Stomach (tissue), 19 donors: ENCODE measurements at places on chromosomes 5 and 9. TPM values are rescaled to one million over a fixed set of nuclear protein-coding genes. Genes with fewer than 3 reads are reported as not detected.

Gene MARCHF6
- 62.8 TPM for polyA plus RNA-seq

DNA sequence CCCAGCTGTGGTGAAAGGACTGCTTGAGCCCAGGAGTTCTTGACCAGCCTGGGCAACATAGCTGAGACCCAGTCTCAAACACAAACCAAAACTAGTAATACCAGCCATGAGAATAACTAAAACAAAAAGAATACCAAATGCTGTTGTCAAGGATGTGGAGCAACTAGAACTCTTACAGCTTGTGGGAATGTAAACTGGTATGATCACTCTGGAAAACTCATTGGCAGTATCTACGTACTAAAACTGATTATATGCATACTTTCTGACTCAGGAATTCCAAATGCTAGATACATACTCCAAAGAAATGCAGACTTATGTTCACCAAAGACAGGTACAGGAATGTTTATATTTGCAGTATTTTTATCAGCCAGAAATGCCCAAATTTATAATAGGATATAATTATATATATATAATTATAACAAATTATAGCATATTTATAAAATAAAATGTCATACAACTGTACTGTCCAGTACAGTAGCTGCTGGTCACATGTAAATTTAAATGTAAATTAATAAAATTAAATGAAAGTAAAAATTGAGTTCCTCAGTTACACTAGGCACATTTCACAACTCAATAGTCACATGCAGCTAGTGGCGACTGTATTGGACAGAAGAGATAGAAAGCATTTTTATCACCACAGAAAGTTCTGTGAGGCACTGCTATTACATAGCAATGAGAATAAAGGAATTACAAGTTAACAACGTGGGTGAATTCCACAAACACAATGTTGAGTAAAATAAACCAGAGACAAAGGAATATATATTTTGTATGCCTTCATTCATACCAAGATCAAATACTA lies 118.5 kb downstream of the GNAQ start:
- H3K4me3 ChIP-seq, result no peak overlapping the region
- no peaks in the 10 kb centered on the region for H3K36me3 ChIP-seq
- peaks cover 65% of the 10 kb centered on the region for H3K4me1 ChIP-seq
- DNase-seq, result no peak
- no peak overlapping the region for H3K27ac ChIP-seq

DNA sequence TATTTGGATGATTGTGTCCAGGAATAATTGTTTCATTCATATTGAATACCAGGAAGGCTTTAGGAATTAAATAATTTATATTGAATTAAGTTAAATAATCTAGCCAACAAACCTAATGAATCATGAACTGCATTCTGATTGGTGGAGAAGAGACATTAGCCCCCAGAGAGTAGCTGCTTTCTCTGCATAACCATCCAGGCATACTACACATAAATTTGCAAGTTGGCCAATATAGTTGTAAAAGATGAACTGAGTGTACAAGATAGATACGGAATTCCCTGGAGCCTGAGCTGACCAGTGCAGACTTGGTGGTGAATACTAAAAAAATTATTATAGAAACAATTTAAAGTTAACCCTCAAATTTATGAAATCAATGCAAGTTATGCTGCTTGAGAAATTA lies 311.8 kb upstream of the KIF2A start:
- no peak overlapping the region for H3K4me3 ChIP-seq
- no peak for DNase-seq
- no peaks in the 10 kb centered on the region for H3K27me3 ChIP-seq
- no peaks in the 10 kb centered on the region for H3K36me3 ChIP-seq
- H3K27ac ChIP-seq, result no peak overlapping the region

GRCh38 chr9:123460091-123460490 lies 104.1 kb downstream of the CRB2 start:
- no peak overlapping the region for H3K4me3 ChIP-seq
- no peak overlapping the region for H3K27ac ChIP-seq
- no peak for DNase-seq
- H3K36me3 ChIP-seq, result peaks cover 22% of the 10 kb centered on the region
- no peaks in the 10 kb centered on the region for H3K27me3 ChIP-seq

DNA sequence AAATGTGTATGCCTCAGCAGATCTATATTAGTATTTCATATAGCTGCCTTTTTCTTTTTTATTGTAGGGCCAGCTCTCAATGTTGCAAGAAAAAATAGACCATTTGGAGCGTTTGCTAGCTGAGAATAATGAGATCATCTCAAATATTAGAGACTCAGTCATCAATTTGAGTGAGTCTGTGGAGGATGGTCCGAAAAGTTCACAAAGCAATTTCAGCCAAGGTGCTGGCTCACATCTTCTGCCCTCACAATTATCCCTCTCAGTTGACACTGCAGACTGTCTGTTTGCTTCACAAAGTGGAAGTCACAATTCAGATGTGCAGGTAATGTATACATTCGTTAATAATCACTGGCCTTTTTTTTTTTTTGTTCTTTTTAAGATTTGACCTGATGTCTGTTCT lies 23.7 kb downstream of the MAN2A1 start:
- H3K27ac ChIP-seq, result no peak overlapping the region
- H3K4me1 ChIP-seq, result peaks cover 11% of the 10 kb centered on the region
- no peak overlapping the region for H3K4me3 ChIP-seq
- H3K27me3 ChIP-seq, result no peaks in the 10 kb centered on the region

DNA sequence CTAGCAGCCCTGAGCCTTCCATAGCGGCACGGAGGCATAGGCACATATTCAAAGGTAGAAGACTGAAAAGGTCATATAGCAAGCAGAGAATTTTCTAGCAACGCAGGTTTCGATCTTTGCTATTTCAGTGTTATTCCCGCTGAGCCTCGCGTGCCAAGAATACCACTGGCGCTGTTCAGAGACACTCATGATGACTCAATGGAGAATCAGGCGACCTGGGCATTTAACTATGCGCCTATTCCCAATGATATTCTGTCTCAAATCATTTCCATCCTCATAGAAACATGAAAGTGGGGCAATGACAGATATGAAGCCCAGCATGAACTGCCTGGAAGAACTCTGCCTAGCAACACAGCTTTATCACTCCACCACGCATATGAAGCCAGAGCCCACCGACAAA lies 59.9 kb downstream of the EFNA5 start:
- no peaks in the 10 kb centered on the region for H3K4me1 ChIP-seq
- no peaks in the 10 kb centered on the region for H3K27me3 ChIP-seq
- DNase-seq, result no peak
- no peak overlapping the region for H3K4me3 ChIP-seq
- no peaks in the 10 kb centered on the region for H3K36me3 ChIP-seq

DNA sequence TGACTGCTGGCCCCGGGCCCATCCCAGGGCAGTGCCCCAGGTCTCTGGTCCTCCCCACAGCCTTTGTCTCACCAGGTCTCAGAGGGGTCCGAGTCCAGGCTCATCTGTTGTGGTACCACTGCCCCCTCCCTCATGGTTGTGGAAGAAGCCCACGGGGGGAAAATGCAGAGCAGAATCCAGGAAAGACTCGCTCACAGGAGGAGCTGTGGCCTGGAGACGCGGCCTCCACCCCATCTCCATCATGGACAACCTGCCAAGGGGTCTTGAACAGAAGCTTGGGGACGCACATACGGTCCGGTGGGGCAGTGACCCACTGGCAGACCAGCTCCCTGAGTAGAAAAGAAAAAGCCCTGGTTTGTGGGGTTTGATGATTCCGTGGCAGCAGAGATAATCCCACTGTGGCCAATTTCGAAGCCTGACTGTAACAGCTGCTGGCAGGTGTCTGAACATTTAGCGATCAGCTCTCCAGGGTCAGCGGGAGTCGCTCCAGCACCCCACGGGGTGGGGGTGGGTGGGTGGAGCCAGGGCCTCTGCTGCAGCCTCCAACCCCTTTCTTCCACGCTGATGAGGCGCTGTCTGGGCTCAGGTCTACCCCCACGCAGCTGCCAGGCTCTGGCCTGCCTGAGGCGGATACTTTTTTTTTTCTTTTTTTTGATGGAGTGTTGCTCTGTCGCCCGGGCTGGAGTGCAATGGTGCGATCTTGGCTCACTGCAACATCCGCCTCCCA lies 1.9 kb upstream of the GRIN1 start:
- no peak overlapping the region for H3K27ac ChIP-seq
- H3K36me3 ChIP-seq, result no peaks in the 10 kb centered on the region
- H3K4me1 ChIP-seq, result peaks cover 10% of the 10 kb centered on the region
- peaks cover 98% of the 10 kb centered on the region for H3K27me3 ChIP-seq
- DNase-seq, result no peak
- H3K4me3 ChIP-seq, result no peak overlapping the region

GRCh38 chr9:116491219-116491618 lies 195.9 kb upstream of the TRIM32 start:
- no peaks in the 10 kb centered on the region for H3K27me3 ChIP-seq
- H3K4me3 ChIP-seq, result no peak overlapping the region
- no peak overlapping the region for H3K27ac ChIP-seq
- no peaks in the 10 kb centered on the region for H3K36me3 ChIP-seq
- no peaks in the 10 kb centered on the region for H3K4me1 ChIP-seq

DNA sequence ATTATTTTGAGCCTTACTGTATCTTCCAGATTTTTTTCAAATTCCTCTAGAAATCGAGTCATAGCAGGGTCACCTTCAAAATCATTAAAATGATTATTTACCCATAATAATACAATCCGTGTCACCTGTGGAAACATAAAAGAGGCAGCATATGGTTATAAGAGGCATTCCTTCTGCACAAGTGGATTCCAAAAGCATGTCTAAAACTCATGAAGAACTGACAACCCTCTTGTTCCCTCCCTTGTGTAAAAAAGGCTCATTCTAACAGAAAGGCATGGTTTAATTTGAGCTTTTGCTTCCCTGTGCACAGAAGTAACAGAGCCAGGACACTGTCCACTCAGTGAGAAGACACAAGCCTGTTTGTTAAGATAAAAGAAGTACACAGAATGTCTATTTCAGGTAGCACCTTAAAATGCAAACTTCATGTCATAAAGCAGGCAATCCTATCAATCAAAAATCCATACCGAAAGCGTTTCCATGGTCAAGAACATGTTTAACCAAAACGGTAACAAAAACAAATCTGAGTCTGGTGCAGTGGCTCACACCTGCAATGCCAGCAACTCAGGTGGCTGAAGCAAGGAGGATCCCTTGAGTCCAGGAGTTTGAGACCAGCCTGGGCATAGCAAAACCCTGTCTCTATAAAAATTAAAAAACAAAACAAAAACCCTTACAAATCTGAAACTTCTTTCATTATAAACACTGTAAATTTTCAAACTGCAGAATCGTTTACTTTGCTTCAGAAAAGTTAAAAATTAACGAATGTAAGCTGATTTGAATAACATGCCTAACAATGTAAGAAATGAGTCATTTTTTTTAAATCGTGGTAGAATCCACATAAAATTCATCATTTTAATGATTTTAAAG lies 139.3 kb downstream of the RAPGEF6 start:
- H3K27ac ChIP-seq, result no peak overlapping the region
- peaks cover 67% of the 10 kb centered on the region for H3K36me3 ChIP-seq
- H3K4me3 ChIP-seq, result no peak overlapping the region
- no peaks in the 10 kb centered on the region for H3K4me1 ChIP-seq
- DNase-seq, result no peak

DNA sequence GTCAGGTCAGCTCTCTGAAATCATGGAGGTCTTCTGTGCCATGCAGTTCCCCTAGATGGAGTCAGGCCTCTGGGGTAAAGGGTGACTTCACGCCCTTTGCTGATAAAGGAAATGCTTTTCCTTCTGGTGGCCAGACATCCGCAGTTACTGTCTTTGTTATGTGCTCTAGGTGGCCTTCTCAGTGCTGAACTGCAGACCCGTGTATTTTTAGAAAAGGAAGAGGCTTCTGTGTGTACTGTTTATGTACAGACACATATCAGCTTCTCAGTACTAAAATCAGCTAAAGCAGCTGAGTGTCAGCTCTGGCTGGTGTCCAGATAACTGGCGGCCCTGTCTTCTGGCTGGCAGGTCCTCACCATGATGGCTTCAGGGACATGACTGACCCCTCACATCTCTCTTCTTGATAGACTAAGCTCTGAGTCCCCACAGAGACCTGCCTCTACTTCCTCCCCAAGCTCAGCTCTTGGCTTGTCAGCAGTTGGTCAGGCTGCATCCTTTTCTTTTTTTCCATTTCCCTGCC lies 75.3 kb downstream of the ARHGAP26 start:
- H3K27ac ChIP-seq, result peak overlapping the region; percentile 72
- H3K4me3 ChIP-seq, result no peak overlapping the region
- H3K36me3 ChIP-seq, result no peaks in the 10 kb centered on the region
- peaks cover 39% of the 10 kb centered on the region for H3K4me1 ChIP-seq
- peak; percentile 48 for DNase-seq

- H3K27me3 ChIP-seq, result no peaks in the 10 kb centered on the region
- H3K27ac ChIP-seq, result no peak overlapping the region
- no peak overlapping the region for H3K4me3 ChIP-seq
- DNase-seq, result no peak
- no peaks in the 10 kb centered on the region for H3K36me3 ChIP-seq
Measured at GRCh38 chr5:37715361-37715760, 124.5 kb downstream of the GDNF start.

GRCh38 chr5:8457187-8458037 lies 588.5 kb downstream of the MTRR start:
- peaks cover 24% of the 10 kb centered on the region for H3K4me1 ChIP-seq
- peak overlapping the region; percentile 84 for H3K27ac ChIP-seq
- peaks cover 18% of the 10 kb centered on the region for H3K36me3 ChIP-seq
- no peaks in the 10 kb centered on the region for H3K27me3 ChIP-seq
- peak; percentile 98 for DNase-seq
- peak overlapping the region; percentile 57 for H3K4me3 ChIP-seq

DNA sequence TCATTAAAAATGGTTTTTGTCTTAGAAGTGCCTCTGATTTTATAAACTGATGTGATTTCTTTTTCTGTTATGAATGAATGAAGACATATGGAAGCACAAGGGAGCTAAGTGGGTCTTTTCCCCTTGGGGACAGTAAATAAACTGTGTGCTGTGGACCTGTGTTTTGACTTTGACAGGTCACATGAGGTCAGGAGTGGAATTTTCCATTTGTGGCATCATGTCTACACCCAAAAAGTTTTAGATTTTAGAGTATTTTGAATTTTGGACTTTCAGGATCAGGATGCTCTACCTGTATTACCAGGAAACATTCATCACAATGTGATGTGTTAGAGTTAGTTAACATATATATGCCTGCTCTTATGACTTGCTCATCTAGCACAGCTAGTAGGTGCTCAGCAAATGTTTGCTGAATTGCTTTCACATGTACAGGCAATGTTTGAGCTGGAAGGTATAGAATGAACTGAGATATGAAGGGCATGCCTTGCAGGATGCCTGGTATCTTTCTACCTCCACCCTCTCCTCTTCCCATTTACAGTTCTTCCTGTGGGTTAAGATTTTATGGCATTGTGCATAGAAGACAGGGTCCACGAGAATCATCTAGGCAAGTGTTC lies 73.2 kb upstream of the NR3C1 start:
- H3K4me1 ChIP-seq, result no peaks in the 10 kb centered on the region
- no peak overlapping the region for H3K27ac ChIP-seq
- no peak for DNase-seq
- no peaks in the 10 kb centered on the region for H3K36me3 ChIP-seq
- H3K4me3 ChIP-seq, result no peak overlapping the region
